NCI-H69 (cell line): ENCODE measurements at places on chromosomes 16 and 17.

- peak; percentile 79 for DNase-seq
Observed at GRCh38 chr17:48970224-48970623, 1.8 kb upstream of the GIP start.

GRCh38 chr16:86124321-86124720, 225.4 kb downstream of the IRF8 start:
- DNase-seq = no peak

- no peak for DNase-seq
Observed at GRCh38 chr17:5686074-5686635, 101.8 kb upstream of the NLRP1 start.

GRCh38 chr16:66359012-66359411, 7.5 kb upstream of the CDH5 start:
- no peak for DNase-seq

- no peak for DNase-seq
Observed at GRCh38 chr16:28872952-28873351, 5.3 kb upstream of the ATP2A1 start.

DNA sequence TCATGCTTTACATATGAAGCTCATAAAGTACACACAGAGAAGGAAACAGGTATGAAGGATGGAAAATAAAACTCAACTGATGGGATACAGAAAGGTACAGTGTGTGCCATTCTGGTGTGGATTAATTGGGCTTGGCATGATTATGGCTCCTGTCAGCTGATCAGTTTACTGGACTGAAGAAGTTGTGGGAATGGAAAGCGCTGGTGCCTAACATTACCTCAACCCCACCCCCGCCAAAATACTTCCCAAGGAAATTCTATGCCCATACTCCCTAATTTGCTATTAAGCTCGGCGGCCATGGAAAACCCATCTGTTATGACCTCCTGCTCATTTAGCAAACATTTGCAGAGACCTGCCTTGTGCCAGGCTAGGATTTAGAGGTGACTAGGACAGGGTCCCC, 16.6 kb upstream of the PMFBP1 start:
- DNase-seq = peak; percentile 45

GRCh38 chr17:21295036-21295952, 10.8 kb downstream of the MAP2K3 start:
- DNase-seq = no peak

DNA sequence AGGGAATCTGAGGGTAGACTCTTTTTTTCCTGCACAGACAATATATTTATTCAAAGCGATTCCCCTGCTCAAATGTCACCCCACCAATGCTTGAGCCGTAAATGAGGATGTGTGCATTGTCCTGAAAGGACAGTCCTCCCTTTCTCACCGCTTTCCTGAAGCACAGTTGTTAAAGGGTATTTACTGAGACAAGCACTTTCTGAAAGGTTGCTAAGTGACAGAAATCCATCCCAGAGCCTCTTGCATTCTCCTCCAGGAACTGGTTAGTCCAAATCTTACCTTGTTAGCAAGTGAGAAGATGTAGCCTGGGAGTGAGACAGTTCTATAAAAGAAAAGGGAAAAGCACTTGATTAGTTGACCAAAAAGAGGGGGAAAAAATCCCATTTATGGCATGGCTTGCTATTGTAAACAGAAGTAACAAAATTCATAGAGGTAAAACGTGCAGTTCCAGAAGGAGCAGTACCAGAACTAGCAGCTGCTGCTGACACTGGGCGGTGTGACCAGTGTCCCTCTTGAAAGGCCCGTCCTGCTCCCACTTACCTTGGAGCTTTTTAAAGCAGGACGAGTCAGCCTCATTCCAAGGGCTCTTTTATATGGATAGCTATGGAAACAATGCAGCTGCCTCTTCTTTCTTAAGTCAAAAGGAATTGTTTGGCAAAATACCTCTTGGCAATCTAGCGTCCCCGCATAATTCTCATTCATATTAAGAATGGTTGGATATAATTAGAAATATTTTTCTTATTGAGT, at the start of gene MYH2:
Gene MYH2 (minus strand): TSS at position 563 of the 747 bp plus-strand sequence. CDS start 1,738 bp downstream, outside the sequence.
- no peak for DNase-seq

DNA sequence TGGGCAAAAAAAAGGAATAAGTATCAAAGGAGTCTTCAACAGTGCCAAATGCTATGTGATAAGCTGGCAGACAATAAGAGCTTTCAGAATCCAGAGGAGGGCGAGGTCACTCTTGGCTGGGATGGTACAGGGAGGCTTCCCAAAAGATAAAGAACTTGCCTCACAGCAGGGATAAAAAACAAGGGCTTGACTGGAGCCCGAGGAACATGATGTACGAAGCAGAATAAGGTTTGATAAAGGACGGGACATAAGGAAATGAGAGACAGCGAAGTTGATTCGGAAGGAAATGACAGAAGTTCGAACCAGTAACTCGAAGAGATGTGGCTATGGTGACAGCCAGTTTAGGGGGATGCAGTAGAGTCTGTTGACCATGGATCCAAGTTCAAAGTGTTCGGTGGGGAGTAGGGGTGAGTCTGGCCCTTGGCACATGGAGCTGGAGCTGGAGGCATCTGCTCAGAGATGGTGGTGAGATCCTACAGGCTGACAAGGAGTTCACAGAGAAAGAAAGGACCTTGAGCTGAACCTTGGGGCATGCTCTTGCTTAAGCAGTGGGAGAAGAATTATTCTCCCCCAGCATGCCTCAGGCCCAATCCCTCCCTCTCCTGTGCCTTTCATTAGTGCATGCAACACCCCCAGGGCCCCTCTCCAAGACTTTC, 137.6 kb upstream of the RCVRN start:
- no peak for DNase-seq

DNA sequence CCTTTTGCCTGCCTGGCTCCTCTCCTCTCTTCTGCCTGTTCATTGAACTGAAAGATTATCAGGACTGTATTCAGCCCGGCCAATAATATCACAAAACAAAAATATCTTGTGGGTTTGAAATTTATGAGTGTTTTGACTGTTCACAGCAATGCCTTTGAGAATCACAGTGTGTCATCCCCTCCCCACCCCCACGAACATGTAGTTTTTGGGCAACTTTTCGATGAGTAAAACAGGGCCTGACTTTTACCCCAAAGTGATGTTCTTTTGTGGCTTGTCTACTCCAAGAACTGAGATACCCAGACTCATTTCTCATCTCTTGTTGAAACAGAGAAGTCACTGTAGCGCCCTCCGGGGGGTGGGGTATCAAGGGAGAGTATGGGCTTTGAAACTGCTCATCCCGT, 675.7 kb downstream of the WWOX start:
- no peak for DNase-seq

- peak; percentile 49 for DNase-seq
Observed at GRCh38 chr17:2885733-2886132, 89.5 kb downstream of the RAP1GAP2 start.

DNA sequence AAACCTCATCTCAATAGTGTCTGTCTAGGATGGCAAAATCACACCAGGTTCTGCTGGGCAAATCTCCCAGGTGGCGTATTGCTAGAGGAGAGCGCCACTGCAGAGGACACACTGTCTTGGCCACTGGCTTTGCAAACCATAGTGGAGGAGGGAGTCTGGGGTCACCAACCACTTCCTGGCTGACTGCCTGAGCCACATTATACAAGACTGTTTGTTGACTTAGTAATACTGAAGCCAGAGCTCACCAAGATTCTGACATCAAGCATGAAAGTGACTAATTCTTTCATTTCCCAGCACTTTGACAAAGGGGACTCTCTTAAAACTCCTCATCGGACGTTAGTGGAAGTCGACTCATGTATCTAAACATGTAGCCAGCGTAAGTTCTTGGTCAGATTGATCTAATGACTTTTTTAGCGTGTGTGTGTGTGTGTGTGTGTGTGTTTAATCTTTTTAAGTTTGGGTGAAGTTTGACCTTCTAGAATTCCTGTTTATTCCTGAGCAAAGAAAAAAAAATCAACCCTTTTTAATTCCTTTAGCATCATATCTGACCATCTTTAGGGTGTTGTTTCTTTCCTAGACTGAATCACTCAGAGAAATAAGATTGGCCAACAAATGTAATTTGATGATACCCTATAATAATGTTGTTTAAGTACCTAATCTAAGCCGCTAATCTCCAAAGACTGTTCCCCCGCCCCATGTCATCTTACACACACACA, 13.7 kb downstream of the PITPNC1 start:
- peak; percentile 83 for DNase-seq

DNA sequence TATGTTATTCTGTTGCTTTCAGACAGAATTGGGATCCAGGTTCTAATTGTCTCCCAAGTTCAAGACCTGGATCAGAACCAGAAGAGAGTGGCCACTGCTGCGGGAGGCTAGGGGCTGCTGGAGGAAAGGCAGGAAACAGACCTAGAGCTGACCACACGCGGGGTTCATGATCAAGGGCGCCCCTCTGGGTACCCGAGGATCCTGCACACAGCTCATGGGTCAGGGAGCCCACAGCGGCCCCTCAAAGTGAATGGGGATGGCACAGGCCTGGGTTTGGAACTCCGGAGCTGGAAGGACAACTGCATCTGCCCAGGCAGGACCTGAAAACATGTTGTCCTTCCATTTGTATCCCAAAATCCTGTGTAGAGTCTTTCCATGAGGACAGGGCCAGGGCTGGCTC, 107.0 kb downstream of the RMI2 start:
- DNase-seq = no peak

DNA sequence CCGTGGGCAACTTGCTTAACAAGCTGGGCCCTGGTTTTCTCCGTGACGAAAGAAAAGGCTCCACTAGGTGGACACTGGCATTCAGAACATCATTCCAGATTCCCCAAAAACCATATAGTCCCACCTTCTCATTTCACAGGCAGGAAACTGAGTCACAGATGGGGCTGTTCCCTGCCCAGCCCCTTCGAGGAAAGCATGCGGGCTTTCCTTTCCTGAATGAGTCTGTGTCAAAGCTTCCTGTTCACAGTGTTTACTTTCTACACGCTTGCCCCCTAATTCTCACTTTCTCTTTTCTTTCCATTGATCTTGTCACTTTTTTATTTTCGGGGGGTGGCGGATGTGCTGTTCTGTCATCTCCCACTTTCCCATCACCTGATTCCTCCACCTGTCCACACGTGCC, 10.3 kb upstream of the LGALS9 start:
- no peak for DNase-seq

GRCh38 chr16:12340151-12340733, 363.7 kb downstream of the SNX29 start:
- DNase-seq = peak; percentile 84

DNA sequence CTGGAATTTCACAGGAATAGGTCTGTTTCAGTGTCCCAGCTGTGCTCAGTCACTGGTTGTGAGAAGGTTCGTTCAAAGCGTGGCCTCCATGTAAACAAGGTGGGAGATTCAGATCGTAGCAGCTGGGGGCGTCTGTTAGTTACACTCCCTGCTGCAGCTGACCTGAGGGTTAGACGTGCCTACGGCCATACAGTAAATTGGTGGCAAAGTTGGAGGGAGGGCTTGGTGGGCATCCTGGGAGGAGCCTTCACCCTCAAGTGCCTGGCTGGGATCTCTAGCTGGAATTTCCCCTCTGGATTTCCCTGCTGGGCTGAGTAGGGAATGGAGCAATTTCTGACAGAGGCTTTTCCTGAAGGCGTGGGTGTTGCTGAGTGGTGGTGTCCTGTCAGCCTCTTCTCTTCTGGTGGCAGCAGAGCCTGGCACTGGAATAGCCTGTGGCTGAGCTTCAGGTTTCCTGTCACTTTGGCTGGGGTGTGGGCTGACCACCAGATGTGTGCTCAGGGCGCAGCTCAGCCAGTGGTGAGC, 6.4 kb downstream of the FCSK start:
- DNase-seq = no peak

DNA sequence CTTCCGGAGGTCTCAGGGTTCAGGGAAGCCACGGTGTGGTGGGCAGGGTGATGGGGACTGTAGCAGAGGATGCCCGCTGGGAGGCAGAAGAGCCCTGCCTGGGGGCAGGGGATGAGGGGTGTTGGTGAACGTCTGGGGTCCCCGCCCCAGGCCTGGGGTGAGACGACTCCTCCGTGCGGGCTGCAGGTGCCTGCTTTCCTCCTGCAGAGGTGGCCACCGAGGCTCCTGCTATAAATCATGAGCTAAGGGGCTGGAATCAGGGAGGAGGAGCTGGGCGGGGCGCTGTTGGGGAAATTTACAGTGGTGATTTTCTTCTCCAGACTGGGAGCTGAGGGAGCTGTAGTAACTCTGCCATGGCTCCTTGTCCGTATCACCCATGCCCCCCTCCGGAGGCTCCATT, 167.0 kb downstream of the MRM1 start:
- DNase-seq = peak; percentile 72
